ENCODE measurements at places on chromosomes 6 and 20. TPM values are rescaled to one million over a fixed set of nuclear protein-coding genes. Genes with fewer than 3 reads are reported as not detected.

DNA sequence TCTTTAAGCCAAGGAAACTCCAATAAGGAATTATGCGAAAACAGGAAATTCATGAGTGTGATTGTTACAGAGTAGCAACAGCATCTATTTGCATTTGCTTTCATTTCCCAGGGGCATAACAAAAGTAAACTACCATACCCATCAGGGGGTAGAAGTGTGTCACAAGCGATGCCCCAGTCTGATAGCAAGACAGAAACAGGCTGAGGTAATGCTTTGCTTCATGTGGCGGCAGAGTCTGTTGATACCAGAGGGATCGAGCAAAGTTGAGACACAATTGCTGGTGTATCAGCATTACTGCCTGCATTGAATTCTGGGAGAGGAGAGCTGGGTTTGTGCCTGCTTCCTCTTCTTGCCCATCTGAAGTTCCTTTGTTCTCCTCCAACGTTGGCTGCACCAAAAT, 51.2 kb upstream of the LYRM2 start:
- no peak overlapping the region for H3K27ac ChIP-seq
- no peaks in the 10 kb centered on the region for H3K27me3 ChIP-seq
- no peaks in the 10 kb centered on the region for H3K36me3 ChIP-seq
- H3K4me3 ChIP-seq = no peak overlapping the region
- DNase-seq = no peak

GRCh38 chr20:51001430-51002265, 21.3 kb downstream of the KCNG1 start:
- no peak overlapping the region for H3K4me3 ChIP-seq
- no peaks in the 10 kb centered on the region for H3K36me3 ChIP-seq
- H3K4me1 ChIP-seq = no peaks in the 10 kb centered on the region
- DNase-seq = no peak
- H3K27ac ChIP-seq = no peak overlapping the region

DNA sequence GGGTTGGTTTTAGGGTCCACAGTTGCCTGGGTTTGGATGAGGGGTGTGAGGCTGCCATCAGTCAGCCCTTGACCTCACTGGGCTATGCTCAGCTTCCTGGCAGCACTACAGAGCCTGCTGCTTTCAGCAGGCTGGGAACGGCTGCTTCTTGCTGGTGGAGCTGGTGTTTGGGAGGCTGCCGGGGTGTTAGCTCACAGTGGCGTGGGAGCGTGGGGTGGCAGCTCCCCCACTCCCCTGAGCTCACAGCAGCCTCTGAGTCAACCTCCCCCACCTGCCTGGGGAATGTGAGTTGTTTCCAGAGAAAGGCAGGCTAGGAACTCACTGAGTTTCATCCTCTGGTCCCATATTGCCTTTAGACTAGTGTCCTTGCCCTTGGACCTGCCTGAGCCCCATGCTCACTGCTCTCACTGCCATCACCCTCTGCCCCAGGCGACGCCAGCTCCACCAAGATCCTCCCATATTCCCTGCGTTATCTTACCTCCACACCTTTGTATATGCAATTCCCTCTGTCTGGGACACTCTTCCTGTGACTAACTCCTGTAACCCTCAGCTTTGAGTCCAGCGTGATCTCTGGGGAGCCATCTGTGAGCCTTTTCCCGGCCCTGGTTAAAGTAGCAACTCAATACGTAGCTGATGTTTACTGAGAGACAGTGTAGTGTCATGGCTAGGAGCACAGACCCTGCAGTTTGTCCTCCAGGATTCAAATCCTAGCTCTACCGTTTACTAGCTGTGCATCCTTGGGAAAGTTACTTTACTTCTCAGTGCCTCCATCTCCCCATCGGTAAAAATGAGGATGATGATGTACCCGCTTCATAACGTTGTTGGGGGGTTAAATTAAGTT, 34.8 kb downstream of the PPP1R16B start:
- H3K4me1 ChIP-seq = no peaks in the 10 kb centered on the region
- H3K4me3 ChIP-seq = no peak overlapping the region
- no peak for DNase-seq
- H3K27me3 ChIP-seq = no peaks in the 10 kb centered on the region
- no peaks in the 10 kb centered on the region for H3K36me3 ChIP-seq
- no peak overlapping the region for H3K27ac ChIP-seq

DNA sequence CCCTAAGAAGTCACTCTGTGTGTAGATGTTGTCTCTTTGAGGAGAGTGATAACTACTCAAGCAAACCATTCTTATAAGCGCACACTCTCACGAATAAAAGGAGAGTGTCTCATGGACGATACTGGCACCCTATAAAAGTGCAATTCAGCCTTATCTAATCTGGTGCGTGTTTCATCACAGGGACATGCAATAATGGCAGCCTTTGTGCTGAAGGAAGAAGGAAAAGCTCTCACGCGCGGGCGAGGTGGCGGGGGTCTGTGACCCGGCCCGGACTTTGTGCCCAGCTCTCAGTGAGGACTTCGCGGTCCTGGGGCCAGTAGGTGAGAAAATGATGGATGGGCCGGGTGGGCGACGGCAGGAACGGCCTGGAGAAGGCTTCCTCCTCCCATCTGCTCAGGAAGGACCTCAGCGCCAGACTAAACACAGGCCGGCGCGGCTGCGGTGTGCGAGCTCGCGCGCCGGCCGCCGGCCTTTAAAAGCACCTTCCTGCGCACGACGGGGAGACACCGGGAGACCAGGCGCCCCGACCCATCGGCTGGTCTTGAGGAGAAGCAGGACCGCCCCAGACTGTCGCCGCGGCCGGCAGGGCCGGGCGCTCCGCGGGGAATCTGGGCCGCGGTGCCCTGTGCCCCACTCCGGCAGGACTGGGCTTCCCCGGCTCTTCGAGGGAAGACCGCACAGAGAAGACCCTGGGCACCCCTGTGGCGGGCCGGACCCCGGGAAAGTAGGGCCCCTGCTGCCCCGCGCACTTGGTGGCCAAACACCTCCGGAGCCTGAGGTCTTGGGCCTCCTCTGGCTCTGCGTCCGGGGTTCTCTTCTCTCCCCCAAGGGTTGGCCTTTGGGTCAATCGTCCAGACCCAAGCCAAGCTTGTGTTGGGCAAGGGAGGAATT, 8.3 kb upstream of the FOXC1 start:
- no peak for DNase-seq
- no peak overlapping the region for H3K27ac ChIP-seq
- H3K36me3 ChIP-seq = no peaks in the 10 kb centered on the region
- H3K4me3 ChIP-seq = no peak overlapping the region
- H3K27me3 ChIP-seq = peaks cover 8% of the 10 kb centered on the region

GRCh38 chr6:379410-380181, 12.0 kb upstream of the IRF4 start:
- no peak overlapping the region for H3K4me3 ChIP-seq
- no peak overlapping the region for H3K27ac ChIP-seq
- no peaks in the 10 kb centered on the region for H3K27me3 ChIP-seq
- no peaks in the 10 kb centered on the region for H3K4me1 ChIP-seq
- no peak for DNase-seq

DNA sequence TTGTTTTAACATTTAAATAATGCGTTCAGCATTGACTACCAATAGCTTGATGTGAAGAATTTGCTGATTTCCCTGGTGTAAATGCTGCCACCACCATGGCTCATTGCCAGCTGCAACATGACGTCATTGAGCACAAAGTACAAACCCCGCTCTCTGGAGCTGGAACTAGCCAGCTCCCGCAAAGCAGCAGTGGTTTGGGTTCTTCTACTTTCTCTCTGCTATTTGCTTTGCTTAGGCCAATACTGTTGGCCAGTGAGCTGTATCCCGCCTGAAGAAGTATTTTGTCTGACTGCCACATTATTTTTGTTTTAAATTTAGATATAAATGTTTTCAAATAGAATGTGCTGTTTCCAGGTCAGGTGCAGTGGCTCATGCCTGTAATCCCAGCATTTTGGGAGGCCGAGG, 47.4 kb upstream of the KIF13A start:
- no peaks in the 10 kb centered on the region for H3K27me3 ChIP-seq
- H3K27ac ChIP-seq = no peak overlapping the region
- H3K36me3 ChIP-seq = no peaks in the 10 kb centered on the region

DNA sequence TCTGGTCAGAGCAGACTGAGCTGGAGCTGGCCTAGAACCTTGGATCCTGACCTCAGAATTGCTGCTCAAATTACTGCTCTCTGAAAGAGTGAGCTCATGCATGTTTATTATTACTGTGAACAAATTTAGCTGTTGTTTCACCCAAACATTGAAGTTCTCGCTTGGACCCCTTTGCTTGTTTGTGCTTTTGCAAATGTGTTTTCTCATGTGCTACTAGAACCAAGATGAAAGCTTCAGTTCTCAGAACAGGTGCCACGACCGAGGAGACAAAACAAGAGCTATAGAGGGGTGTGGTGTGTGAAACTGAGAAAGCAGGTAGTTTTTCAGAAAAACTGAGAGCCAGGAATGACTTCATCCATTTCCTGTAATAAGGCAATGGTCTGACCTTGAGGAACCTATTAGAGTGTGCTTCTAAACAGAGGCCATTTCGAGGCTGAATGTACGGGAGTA, 50.0 kb upstream of the ESR1 start:
- H3K4me1 ChIP-seq = peaks cover 15% of the 10 kb centered on the region
- H3K27ac ChIP-seq = peak overlapping the region; percentile 79
- no peak for DNase-seq
- no peak overlapping the region for H3K4me3 ChIP-seq

GRCh38 chr20:36322131-36322530, 16.0 kb downstream of the DLGAP4 start:
- H3K27ac ChIP-seq = no peak overlapping the region
- no peaks in the 10 kb centered on the region for H3K27me3 ChIP-seq
- no peaks in the 10 kb centered on the region for H3K4me1 ChIP-seq
- H3K4me3 ChIP-seq = no peak overlapping the region
- no peak for DNase-seq

GRCh38 chr6:148385379-148385778, 42.7 kb downstream of the SASH1 start:
- no peaks in the 10 kb centered on the region for H3K27me3 ChIP-seq
- peaks cover 35% of the 10 kb centered on the region for H3K4me1 ChIP-seq
- no peak overlapping the region for H3K27ac ChIP-seq
- no peak for DNase-seq
- no peak overlapping the region for H3K4me3 ChIP-seq
- no peaks in the 10 kb centered on the region for H3K36me3 ChIP-seq

DNA sequence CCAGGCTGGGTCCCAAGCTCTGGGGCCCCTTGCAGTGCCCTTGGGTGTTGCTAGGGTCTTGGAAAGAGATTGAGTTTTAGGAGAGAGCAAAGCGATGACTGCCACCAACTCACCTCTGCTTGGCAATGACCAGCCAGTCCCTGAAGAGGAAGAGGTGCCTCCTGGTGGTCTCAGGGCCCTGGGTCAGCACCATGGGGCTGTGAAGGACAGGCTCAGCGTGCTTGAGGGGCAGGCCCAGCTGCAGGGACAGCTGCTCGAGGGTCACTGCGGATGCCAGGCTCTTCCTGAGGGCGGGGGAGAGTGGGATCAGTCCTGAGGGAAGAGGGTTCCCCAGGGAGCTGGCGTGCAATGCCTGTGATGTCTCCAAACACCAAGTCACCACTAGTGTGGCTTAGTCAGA, 50.8 kb upstream of the TAGAP start:
- no peaks in the 10 kb centered on the region for H3K36me3 ChIP-seq
- no peak overlapping the region for H3K27ac ChIP-seq

DNA sequence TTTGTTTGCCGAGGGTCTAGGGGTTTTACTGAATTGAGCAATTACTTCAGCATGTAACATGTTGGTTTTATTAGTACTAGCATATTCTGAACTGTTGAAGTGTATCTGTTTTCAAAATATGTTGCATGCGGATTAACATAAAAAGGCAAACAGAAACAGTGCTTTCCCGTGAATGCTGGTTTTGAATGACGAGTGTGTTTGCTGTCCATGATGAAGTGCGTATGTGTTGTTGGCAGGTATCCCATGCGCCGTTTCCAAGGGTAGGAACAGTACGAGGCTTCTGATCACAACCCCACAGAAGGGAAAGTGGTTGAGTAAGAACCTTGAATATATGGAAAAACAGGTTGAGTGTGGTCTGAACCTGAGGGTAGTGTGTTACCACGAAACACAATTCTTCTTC, 232.9 kb downstream of the SAMD5 start:
- H3K27me3 ChIP-seq = no peaks in the 10 kb centered on the region
- H3K27ac ChIP-seq = no peak overlapping the region
- no peak overlapping the region for H3K4me3 ChIP-seq
- DNase-seq = no peak

DNA sequence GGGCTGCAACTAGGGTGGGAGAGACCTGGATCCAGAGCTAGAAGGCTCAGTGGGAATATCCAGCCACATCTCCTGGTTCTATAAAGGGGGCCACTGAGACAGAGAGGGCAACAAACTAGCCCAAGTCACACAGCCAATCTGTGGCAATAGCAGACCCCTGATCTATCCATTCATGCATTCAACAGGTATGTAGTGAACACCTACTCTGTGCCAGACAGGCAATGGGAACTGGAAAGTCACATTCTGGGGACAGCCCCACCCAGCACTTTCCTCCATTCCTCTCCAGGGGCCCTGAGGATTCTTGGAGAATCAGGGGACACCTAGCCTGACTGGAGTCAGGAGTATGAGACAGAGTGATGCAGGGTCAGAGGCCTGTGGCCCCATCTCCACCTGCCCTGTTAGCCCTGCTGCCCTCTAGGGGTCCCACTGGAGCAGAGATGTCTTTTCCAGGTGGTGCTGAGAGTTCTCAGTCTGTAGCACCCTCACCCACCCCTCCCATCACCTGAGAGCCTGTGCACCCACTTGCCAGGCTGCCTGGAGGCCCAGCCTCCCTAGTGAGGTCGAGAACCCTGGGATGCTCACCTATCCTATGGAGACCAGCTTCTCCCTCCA, 13.6 kb downstream of the BPIFA2 start:
- H3K4me3 ChIP-seq = no peak overlapping the region
- H3K4me1 ChIP-seq = no peaks in the 10 kb centered on the region
- H3K27ac ChIP-seq = no peak overlapping the region
- H3K36me3 ChIP-seq = no peaks in the 10 kb centered on the region
- H3K27me3 ChIP-seq = no peaks in the 10 kb centered on the region

DNA sequence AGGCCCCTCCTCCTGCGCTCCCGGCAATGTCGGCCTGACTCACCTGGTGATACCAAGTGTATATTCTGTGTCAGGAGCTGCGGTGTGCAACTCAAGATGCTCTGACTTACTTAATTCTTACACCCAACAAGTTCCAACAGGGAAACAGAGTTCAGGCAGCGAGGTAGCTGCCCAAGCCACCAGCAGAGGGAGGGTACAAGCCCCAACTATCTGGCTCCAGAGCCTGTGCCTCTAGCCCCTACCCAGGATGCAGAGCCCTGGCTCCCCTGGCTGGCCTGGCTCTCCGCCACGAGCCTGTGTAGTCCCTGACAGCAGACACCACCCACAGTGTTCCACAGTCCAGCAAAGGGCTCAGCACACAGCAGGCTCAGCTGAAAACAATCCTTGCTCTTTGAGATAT, 34.9 kb downstream of the C20orf203 start:
- H3K4me3 ChIP-seq = no peak overlapping the region
- no peak for DNase-seq
- no peaks in the 10 kb centered on the region for H3K36me3 ChIP-seq
- no peaks in the 10 kb centered on the region for H3K4me1 ChIP-seq
- no peaks in the 10 kb centered on the region for H3K27me3 ChIP-seq

SAPCD1 gene
- not detected for total RNA-seq

FOXQ1 gene
- 6.4 TPM for total RNA-seq

NKAPL gene
- not detected for total RNA-seq

EDN3 gene
- total RNA-seq = 220 TPM

CRISP3 gene
- 19.2 TPM for total RNA-seq

STK4 gene
- 25.8 TPM for total RNA-seq

ENPP5 gene
- 2.5 TPM for total RNA-seq

BTN1A1 gene
- total RNA-seq = not detected

ALDH8A1 gene
- not detected for total RNA-seq

ADGRF5 gene
- 10.3 TPM for total RNA-seq

FGD2 gene
- total RNA-seq = 20.4 TPM

TMEM200A gene
- 3.9 TPM for total RNA-seq

Data from vagina (tissue), 2 donors.